C1 segment of cervical spinal cord (tissue), 14 donors: ENCODE measurements at places on chromosomes 12 and 14.

DNA sequence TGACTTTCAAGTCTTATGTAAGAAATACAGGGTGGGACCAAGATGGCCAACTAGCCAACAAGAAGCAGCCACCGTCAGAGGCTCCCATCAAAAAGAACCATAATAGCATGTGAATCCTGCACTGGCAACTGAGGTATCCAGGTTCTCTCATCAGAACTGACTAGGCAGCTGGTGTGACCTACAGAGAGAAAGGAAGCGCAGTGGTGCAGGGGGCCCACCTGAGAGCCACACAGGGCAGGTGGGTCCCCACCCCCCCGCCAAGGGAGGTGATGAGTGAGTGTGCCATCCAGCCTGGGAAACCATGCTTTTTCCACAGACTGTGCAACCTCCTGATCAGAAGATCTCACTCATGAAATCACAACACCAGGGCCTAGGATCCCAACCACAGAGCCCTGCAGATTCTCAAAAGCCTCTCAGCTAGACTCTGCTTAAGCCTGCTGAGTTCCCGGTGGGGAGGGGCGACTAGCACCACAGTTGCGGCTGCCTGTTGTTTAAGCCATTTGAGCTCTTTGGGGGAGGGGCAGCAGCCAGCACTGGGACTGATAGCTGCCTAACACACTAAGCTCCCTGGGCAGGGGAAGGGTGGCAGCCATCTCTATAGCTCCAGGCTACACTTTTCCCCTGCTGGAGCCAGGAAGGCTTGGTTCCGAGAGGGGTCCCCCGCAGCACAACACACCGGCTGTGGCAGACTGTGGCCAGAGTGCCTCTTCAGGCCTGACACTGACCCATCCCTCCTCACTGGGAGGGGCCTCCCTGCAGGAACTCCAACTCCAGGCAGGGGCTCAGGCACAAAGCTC lies 75.3 kb downstream of the GARIN6 start:
- DNase-seq, result no peak

- DNase-seq, result no peak
Measured at GRCh38 chr14:65151609-65151956, 49.3 kb upstream of the MAX start.

- DNase-seq, result no peak
Measured at GRCh38 chr14:71566276-71566675, 366.0 kb upstream of the RGS6 start.

DNA sequence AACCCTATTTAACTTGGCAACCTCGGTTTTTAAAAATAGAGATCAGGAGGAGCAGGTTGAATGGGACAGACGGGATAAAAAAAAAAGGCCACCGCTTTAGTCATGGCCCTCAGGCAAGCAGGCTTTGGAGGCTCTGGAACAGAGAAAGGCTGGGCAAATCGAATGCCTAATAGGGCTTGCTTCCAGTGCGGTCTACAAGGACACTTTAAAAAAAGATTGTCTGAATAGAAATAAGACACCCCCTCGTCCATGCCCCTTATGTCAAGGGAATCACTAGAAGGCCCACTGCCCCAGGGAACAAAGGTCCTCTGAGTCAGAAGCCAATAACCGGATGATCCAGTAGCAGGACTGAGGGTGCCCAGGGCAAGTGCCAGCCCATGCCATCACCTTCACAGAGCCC lies 265.8 kb downstream of the CPNE8 start:
- no peak for DNase-seq

- DNase-seq, result no peak
Measured at GRCh38 chr12:75341873-75342272, 7.4 kb downstream of the GLIPR1L1 start.

DNA sequence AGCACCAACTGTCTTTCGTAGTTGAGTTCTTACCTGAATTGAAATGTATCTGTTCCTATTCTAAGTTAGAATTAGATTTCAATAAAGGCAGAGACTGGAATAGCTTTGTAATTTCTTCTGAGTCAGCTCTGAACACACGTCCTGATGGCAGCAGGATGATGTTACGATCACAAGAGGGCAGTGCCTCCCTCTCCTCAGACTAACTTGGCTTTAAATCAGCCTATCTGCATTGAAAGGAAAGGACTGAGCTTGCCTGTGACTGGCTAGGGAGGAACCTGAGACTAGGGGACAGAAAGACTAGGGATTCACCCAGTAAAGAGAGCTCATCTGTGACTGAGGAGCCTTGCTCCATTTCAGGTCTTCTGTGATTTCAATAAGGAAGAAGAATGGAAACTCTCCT lies 323.7 kb upstream of the OR4E1 start:
- DNase-seq, result no peak

- no peak for DNase-seq
Measured at GRCh38 chr14:34187519-34188044, 236.7 kb upstream of the EGLN3 start.

DNA sequence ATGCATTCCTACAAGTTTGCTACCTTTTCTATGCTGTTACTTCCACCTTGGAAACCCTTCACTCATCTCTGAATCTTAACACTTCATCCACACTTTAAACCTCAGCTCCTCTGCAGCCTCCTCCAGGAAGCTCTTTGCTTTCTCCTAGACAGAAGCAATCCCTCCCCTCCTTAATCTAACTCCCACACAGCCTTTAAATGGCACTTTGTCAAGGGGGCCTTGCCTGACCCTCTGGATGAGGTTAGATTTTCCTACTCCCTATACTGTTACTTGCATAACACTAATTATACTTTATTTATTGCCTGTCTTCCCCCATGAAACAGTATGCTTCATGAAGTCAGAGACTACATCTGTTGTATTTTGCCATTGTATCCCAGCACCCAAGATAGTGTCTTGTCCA lies 394.6 kb downstream of the MED13L start:
- DNase-seq, result no peak

- no peak for DNase-seq
Measured at GRCh38 chr12:10121278-10121677, 8.7 kb downstream of the CLEC7A start.

GRCh38 chr12:129753586-129753985 lies 150.2 kb downstream of the TMEM132D start:
- no peak for DNase-seq

GRCh38 chr12:53235742-53236442 lies 3.9 kb upstream of the RARG start:
- DNase-seq, result no peak

GRCh38 chr14:99280066-99280731 lies 8.2 kb upstream of the BCL11B start:
- DNase-seq, result no peak

GRCh38 chr14:92595267-92595666 lies 81.7 kb downstream of the RIN3 start:
- no peak for DNase-seq

DNA sequence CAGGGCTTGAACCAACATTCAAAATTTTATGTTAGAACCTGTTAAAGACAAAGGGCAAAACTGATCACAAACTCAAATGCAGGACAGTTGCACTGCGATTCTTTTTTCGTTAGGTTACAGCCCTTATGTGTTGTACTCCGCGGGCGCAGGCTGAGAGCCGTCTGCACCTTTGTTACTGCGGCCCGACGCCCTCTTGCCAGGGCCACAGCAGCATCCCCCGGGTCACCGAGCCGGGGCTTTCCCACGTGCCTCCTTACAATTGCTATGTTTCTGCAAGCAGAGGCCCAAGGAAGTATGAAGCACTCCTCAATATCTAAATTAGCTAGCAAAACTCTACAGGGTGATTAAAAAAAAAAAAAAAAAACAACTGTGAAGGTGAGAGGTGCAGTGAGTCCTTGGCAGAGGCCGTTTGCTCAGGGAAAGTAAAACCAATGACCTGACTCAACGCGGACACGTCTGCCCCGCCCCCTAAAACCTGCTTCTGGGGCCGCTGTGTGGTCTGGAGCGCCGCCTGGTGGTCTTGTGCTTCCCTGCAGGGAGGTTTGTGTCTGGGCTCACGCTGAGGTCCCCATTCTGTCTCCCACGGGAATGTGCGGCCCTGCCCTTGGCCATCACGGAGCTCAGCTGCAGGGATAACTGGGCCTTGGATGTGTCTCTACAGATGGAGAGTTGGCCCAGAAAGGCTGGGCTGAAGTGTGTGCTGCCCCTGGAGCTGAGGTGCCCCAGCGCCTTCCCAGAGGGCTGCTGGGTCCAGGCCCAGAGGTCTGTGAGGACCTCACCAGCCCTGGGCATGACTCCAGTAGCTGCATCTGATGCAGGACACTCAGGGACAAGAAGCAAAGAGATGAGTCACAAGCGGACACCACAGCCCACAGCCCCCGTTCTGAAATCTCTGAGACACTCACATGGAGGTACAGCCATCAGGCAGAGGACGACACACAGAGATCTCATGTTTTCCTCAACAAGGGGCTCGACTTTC lies 418.5 kb downstream of the TMEM121 start:
- no peak for DNase-seq

- DNase-seq, result no peak
Measured at GRCh38 chr14:68248481-68249255, 429.1 kb downstream of the RAD51B start.

DNA sequence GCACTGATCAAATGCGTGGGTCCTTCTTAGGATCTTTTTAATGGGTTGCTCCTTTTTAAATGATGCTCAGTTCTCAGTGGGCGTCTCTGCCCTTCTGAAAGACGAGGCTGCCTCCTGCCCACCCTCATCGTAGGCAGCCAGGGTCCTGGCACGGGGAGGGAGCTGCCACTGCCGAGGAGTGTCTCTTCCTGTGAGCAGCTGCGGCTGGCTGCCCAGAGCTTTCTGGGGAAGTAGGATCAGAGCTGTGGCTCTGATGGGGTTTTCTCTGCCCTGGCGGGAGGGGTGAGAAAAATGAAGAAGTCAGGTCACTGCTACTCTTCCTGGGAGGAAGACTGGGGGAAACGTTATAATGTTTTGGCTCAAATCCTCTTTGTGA lies 31.1 kb upstream of the BEGAIN start:
- DNase-seq, result no peak

DNA sequence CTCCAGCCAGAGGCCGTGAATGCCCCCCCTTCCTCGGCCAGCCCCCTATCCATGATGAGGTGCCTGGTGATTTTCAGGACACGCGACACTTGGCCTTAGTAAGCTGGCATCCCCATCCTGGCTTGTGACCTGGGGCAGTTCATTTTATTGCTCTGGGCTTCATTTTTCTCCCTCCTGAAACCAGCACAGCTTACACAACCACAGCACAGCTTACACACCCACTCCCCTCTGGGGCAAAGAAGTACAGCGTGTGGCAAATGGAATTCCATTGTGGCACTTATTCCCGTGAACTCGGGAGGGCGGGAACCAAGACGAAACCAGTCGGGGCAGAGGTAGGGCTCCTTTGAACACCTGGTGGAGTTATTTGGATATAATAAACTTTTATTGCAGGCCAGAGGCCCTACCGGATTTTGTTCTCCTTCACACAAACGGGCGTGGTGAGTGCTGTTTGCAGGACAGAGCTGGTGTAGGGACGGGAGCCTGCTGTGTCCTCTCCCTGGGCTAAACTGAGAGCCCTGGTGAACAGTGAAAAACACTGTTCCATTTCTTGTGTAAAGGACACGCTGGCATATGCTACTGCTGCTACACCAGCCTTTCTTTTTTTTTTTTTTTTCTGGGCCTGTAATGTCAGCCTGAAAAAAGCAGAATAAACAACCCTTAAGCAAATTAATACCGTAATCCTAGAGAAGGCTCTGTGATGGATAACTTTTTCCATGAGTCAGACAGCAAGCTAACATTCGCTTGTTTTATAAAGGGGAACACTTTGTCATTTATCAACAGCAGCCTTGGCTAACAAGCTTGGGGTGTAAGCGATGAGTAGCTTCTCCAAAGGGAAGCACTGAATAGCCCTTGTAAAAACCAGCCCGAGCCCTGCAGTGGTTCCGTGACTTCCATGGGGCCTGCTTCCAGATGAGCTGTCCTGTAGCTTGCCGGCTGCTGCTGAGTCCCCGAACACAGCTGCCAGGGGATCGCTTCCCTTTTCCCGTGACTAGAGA lies 29.3 kb downstream of the CD9 start:
- peak; percentile 32 for DNase-seq

DNA sequence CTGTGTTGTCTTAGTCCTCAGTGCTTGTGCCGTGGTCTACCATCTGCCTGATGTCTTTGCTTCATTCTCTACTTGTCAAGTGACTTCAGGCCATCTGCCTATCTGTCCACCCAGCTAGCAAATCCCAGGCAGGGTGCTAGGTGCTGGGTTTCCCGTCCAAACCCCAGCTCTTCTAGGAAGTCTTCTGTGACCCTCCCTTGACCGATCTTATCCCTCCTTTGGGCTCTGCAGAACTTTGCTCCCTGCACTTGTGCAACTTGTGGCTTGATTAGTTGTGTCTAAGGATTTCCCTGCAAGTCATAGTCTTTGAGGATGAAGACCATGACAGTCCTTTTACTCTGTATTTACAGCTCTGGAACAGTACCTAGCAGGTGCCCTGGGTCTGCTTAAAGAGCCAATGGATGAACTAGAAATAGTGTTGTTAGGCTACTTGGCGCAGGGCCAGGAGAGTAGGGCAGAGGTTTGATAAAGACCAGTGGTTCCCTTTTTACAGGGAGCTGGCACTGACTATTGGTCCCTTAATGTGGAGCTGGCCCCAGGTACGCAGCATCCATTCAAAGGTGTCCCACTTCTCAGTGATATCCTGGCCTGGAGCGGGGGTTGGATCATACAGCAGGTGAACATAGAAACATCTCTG lies 60.1 kb downstream of the ADCK1 start:
- DNase-seq, result no peak

- no peak for DNase-seq
Measured at GRCh38 chr12:39122562-39123204, 217.3 kb upstream of the CPNE8 start.

DNA sequence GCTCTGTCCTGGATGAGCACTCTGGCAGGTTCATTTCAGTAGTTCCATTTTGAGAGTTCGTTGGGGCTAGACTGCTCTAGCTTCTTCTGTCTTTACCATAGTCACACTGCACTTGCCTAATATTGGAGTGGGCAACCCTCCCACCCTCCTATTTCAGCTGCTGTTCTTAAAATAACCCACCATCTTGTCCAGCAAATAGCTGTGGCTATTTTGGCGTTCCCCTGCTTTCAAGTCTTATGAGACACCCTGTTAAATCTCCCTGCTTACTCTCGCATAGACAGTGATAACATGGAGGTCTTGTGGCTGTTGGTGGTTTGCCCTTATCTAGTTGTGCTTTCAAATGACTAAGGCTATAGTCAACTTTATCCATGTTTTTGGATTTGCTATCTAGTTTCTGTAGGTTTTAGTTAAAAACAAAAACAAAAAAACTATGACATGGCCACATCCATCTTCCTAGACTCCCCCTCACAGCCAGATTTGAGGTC lies 65.5 kb downstream of the LRP6 start:
- no peak for DNase-seq
